ENCODE measurements at places on chromosomes 2 and 18. TPM values are rescaled to one million over a fixed set of nuclear protein-coding genes. Genes with fewer than 3 reads are reported as not detected.

Gene EFR3B
- 0.11 TPM for total RNA-seq

DNA sequence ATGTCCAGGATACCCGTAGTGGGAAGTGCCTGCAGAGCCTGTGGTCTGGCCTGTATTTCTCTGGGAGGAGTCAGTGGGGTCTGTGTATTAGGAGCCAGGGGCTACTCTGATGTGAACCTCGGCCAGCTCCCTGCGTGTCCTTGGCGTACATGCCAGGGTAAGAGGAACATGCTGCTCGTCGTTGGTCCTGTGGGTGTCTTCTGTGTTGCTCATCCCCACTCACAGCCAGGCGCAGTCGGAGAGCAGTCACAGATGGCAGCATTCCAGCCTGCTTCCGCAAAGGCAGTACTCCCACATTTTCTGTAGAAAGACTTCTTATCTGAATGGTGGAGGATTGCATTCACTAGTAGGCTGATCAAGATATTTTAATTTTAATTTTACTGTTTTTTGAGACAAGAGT is 84.9 kb downstream of the DGKD start:
- no peak overlapping the region for H3K4me3 ChIP-seq
- peak; percentile 17 for DNase-seq
- H3K36me3 ChIP-seq, result peaks cover 10% of the 10 kb centered on the region
- H3K4me1 ChIP-seq, result peaks cover 15% of the 10 kb centered on the region
- H3K27me3 ChIP-seq, result no peaks in the 10 kb centered on the region
- no peak overlapping the region for H3K27ac ChIP-seq

GRCh38 chr2:134642938-134643337 is 75.9 kb downstream of the TMEM163 start:
- DNase-seq, result no peak
- H3K4me3 ChIP-seq, result no peak overlapping the region
- no peaks in the 10 kb centered on the region for H3K36me3 ChIP-seq
- peaks cover 13% of the 10 kb centered on the region for H3K27me3 ChIP-seq

GRCh38 chr2:48943436-48943835 is 187.9 kb upstream of the LHCGR start:
- no peak overlapping the region for H3K27ac ChIP-seq
- no peak overlapping the region for H3K4me3 ChIP-seq
- no peaks in the 10 kb centered on the region for H3K36me3 ChIP-seq
- H3K27me3 ChIP-seq, result no peaks in the 10 kb centered on the region
- no peak for DNase-seq

Data from activated naive CD8-positive, alpha-beta T cell treated with anti-CD3 and anti-CD28 coated beads, Interleukin-2, amount 10 ng/mL, durations not matched to agents 7 days and 5 days (primary cell).